ENCODE measurements at places on chromosomes 5 and 9.

- DNase-seq: no peak
These were observed 63.4 kb downstream of the ALDH7A1 start for GRCh38 chr5:126531543-126532120.

DNA sequence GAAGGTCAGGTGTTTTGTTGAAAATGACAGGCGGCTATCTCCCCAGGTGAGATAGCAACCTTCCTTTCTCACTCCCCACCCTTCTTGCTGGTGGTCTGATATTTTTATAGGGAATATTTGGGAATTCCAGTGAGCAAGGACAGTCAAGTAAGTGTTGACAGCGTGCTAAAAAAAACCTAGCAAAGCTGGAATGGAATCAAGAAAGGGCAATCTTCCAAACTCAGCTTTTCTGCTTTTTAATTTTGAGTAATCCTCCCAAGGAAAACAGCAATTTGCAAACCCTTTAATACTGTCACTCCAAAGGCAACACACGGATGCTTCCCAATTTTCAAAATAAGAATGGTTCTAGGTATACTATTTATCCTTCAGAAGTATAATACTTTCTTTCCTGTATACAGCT, 143.7 kb upstream of the PCA3 start:
- no peak for DNase-seq

GRCh38 chr9:109821711-109822110, 41.7 kb downstream of the PALM2AKAP2 start:
- DNase-seq: no peak

DNA sequence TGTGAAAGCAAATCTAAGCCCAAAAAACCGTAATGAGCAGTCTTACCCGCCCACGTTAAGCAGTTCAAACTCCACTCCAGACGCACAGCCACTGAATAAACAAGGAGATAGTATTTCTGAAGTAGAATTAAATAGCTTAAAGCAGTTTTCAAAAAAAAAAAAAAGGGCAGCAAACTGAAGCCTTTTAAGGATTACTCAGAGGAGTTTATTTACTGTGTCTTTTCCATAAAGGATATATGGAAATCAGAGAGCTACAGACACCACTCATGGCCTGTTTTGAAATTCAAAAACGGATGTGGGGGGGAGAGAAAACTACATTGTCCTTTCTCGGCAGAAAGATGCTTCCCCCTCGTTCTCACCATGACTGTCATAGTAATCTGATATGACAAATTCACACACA, 83.7 kb upstream of the IRX1 start:
- DNase-seq: peak; percentile 93

DNA sequence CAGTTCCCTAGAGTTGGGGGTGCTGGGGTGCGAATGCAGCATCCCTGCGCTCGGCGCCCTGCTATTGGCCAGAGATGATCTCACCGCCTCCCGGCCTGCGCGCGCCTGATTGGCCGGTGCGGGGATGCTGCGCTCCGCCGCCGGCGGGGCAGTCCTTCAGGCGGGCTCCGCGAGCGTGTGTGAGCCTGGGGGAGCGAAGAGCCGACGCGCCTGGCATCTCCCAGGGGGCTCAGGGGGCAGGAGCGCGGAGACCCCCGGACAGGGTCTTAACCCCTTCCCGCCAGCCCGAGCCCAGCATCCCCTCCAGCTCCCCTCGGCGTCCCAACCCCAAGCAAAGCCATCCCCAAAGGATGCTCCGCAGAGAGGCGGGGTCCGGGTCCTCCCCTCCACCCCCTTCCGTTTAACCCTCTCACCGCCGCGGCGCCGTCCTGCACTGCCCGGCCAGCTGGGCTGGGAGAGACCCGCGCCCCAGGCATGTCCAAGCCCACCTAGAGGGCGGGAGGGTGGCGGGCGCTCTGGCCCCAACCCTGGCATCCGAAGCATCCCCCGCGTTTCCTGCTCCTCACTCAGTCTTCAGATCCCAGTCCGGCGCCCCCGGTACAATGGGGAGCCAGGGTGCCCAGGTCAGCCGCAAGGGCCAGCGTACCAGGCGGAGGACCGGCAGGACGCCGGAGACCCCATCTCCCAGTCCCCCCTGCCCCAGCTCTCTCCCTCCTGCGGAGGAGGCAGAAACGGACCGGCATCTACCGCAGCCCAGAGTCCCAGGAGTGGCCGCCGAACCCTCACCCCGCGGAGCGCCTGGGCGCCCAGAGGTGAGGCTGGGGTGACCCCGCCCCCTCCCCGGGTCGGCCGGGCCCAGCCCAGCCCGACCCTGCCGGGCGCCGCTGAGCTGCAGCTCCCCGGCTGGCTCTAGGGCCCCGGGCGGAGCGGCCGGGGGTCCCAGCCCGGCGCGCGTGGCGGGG, 19.3 kb upstream of the TOR2A start:
- no peak for DNase-seq

DNA sequence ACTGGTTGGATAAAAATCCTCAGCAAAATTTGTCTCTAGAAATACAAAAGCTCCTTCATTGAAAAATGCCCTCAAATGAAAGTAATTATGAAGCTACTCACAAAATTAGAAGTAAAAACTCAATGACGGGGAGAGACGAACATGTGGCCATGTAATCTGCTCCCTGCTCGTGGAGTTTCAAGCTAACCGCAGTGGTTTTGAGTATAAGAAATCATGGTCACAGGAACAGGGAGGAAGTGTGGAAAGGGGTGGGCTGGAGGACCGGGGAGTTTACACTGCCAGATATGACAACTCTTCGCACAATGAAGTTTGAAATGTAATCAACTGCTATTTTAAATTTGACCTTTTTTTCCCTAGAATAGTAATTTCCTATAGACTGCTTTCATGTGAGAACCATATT, 765.4 kb upstream of the DMAC1 start:
- no peak for DNase-seq

DNA sequence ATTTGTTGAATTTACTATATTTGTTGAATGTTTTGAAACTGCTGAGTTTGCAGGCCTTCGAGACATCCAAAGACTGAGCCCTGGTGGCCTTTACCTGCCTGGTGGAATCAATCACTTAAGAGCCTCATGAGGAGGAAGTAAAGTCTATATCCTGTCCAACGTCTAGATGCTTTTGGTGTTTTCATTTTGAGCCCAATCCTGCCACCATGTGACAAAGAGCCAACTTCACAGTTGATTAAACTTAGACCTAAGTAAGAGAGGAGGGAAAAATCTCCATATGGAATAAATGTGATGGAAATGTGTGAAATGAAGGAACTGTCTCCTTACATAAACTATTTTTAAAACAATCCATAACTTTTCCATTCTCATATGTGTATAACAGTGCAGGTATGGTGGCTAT, 220.1 kb downstream of the PRR16 start:
- DNase-seq: no peak

GRCh38 chr9:91603932-91604331, 180.3 kb upstream of the NFIL3 start:
- DNase-seq: no peak

DNA sequence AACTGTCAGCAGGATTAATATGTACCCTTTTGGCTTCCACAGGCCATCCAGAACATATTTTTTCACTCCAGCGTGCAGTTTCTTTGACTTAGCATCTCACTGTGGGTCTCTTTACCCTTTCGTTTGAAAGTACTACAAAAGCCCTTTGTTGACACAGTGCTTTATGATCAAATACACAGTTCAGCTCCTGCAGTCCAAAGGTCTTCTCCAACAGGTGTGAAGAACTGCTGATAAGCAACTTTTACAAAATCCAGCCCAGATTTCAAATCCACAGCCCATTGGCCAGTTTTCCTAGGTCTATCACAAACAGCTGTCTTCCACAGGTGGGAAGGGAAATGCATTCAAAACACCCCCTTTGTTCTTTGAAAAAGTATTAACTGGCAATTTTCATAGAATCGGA, 54.8 kb downstream of the MYO10 start:
- peak; percentile 92 for DNase-seq

GRCh38 chr5:86760661-86761060, 142.9 kb downstream of the COX7C start:
- no peak for DNase-seq

- no peak for DNase-seq
These were observed 10.9 kb downstream of the ACTL7B start for GRCh38 chr9:108844856-108845255.
